ENCODE measurements at places on chromosomes 3 and 15.

DNA sequence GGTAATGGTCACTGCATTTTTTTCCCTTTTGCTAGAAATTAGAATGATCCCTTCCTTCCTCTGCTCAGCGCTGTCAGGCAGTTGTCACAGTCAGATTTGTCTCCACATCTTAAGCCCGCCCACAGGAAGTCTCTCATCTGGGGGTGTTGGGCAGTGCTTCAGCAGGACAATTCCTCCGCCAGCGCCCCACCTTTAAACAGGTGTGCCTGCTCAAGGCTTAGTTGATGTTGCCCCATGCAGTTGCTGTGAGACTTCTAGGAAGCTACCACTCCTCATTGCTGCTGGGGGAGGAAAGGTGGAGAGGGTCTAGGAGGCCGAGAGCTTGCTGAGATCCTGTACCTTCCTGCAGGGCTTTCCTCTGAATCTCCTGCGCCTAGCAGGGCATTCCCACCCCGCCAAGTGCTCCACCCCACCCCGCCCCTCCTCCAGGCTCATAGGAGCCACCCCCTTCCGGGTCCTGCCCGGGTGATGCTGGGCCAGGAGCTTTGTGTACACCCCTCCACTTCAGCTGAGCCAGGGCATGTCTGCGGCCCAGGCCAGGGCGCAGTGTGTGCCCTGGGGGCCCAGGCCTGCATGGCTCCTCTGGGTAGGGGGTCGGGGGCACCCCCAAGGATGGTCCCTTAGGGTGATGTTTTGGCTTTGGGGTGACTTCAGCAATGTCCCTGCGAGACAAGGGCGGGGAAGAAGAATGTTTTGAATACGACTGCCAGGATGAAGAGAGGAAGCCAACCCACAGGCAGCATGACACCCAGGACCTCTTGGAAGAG lies 68.7 kb downstream of the TRAK1 start:
- DNase-seq, result no peak

GRCh38 chr3:11689749-11690148 lies 46.0 kb upstream of the VGLL4 start:
- no peak for DNase-seq

- DNase-seq, result no peak
These were observed 141.2 kb upstream of the LRIG1 start for GRCh38 chr3:66642019-66642418.

- peak; percentile 76 for DNase-seq
These were observed 60.3 kb downstream of the RGMA start for GRCh38 chr15:93028632-93029213.
